ENCODE measurements at places on chromosomes 12 and 14.

DNA sequence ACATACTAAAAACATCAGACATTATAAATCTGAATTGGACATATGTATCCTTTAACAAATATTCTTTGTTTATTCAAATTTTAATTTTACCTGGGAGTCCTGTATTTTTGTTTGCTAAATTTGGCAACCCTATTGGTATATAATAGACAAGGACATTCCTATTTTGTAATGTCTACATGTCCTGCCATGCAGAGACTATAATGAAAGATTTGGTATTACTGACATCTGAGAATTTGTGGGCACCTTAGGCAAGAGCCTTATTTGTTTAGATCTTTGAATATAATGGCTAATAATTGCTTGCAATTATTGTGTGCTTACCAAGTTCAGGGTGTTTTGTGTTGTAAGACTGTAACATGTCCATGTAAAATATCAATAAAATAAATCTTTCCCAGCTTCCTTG is 334.4 kb downstream of the KCNH5 start:
- no peak for DNase-seq

GRCh38 chr12:104402630-104403029 is 54.1 kb upstream of the CHST11 start:
- DNase-seq = no peak

GRCh38 chr12:72209086-72209485 is 63.1 kb upstream of the TRHDE start:
- no peak for DNase-seq

- no peak for DNase-seq
These were observed 488.5 kb upstream of the TBX3 start for GRCh38 chr12:115172521-115172920.

DNA sequence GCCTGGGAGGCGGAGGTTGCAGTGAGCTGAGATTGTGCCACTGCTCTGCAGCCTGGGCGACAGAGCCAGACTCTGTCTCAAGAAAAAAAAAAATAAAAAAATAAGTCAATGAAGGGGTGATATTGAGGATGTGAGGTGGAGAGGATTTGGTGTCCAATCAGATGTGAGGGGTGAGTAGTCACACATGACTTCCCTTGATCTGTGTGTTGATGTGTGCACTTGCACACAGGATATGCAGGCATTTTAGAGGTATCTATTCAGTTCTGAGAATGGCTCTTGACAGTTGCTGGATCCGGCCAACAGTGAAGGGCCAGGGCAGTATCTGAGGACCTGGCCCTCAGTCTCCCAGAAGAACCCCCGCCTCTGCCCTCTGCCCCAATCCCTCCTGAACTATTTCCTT is 7.8 kb upstream of the SP7 start:
- no peak for DNase-seq

- no peak for DNase-seq
These were observed 7.3 kb upstream of the CMAS start for GRCh38 chr12:22038734-22039133.

DNA sequence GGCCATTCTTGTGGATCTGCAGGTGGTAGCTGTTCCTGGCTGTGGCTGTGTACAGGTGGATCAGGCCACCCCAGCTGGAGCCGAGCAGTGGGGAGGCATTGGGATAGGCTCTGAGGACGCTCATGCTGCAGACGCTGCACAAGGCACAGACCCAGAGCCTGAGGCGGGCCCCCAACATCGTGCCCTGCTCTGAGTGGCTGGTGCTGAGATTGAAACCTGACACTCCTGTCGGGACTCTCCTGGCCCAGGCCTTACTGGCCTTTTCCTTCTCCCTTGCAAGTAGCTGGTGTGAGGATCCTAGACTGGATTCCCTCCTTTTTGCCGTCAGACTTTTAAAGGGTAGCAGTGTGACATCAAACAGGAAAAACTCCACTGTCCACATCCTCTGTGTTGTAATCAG is at the start of gene FGF23:
Gene FGF23 (minus strand): TSS at position 308 of the 400 bp plus-strand sequence. CDS start 130 bp downstream, at position 178.
- no peak for DNase-seq

- no peak for DNase-seq
These were observed 58.5 kb downstream of the GPR135 start for GRCh38 chr14:59406454-59407245.

DNA sequence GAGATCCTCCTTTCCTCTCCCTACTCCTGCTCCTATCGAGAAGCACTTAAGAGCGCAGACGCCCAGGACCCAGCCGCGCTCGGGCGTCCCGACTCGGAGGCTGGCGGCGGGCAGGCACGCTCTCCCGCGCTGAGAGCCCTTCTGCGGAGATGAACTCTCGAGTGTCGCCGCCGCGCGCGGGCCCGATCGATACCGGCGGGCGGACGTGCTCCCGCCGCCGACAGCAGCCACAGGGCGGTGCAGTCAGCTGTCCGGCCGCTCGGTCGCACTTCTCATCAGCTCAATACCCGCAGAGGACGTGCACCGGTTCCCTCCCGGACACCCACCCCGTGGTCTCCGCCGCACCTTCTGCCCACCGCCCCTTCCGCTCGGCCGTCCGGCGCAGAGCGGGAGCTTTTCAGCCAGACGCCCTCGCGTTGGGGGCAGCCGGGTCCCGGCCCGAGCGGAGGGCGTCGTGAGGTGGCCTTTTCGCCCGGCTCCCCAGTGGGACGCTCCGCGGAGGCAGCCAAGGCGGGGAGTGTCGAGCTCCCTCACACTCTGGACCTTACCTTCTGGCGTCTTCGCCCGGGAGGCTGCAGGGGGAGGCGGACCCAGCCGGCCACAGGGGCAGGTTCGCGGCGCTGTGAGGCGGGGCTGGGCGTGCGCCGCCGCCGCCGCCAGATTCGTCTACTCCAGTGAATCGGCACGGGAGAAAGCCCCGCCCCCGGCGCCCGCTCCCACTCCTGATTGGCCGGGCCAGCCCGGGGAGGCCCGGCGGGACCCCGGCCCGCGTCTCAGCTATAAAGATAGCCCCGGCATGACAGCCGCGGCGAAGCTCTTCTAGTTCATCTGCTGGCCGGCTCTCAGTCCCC is at the start of gene INSM2:
Gene INSM2 (plus strand): TSS at position 808 of the 851 bp plus-strand sequence. CDS start 89 bp downstream, outside the sequence.
- peak; percentile 80 for DNase-seq

DNA sequence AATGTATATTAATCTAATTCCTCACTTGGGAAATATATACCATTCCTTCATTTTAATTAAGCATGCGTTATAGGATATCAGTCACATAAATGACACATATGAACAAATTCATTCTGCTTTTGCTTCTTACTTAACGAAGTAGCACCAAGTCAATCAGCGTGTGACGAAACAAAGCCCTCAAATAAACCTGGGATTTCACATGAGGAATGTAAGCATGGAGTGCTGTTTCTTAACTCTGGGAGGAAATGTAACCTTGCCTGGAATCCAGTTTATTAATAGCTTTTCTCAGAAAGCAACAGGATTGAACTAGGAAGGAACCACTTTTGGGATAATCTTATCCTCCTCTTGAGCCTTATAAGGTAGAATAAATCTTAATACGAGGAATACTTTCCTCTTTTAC is 72.0 kb downstream of the NIN start:
- no peak for DNase-seq

DNA sequence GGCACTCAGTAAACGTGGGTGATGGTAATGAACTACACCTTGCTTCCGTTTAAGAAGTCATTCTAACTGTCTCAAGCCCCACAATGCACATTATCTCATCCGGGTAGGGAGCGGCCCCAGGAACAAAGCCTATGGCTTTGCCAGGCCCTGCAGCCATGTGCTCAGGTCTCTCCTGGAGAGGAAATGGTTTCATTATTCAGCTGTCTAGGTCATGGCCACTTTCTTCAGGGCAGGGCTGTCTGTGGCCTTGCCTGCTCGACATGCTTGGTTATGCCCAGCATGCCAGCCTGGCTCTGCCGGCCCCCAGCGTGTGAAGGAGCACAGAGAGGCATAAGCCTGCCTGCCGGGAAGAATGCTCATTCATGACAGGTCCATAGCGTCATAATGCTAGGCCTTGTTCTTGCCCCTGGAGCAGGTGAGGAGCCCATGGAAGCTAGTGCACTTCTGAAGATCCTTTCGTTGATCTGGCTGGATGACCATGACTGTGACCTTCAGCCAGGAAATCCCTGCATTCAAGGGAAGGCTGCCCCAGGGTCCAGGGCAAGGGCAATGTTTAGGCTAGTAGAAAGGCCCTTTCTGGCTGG is 26.3 kb upstream of the FOS start:
- DNase-seq = no peak
